Activated CD8-positive, alpha-beta memory T cell treated with anti-CD3 and anti-CD28 coated beads, Interleukin-2, amount 50 U/mL, for 48 hours (primary cell): ENCODE measurements at places on chromosomes 3 and 15.
A peak's percentile ranks its signal among the peaks of the same experiment; 100 is the strongest.

GRCh38 chr15:68829068-68829467 lies 8.4 kb upstream of the ANP32A start:
- DNase-seq = no peak

- DNase-seq = no peak
Observed at GRCh38 chr3:23312866-23313265, 109.7 kb downstream of the UBE2E2 start.

DNA sequence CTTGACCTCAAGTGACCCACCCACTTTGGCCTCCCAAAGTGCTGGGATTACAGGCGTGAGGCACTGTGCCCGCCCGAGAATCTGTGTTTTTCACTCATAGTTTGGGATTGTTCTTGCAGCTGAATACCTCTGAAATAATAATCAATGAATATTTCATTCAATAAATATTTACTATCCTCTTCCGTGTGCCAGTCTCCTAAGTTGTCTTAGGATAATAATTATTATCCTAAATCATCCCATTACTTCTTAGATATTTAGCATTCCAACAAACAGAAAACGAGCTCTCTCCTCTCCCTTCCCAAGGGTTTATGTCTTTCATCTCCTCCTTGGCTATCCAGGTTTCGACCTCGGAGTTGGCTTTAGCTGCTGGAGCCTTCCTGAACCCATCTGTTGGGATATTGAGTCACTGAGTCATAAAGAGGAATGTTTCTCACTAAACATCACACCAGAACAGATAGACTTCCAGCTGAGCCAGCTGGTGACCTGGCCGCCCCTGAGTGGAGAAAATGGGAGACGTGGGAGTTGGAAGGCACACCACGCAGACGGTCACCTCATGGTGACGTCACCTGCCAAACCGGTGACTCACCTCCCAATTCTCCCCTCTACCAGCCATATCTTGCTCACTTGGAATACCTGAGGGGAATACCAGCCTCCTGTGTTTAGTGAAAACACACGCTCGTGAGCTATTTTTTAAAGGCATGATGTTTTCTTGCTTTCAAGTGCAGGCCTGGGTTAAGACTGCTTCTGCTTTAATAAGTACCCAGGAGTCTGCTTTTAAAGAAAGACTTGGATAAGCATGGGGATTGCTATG lies 43.9 kb downstream of the BHLHE40 start:
- no peak for DNase-seq

- DNase-seq = no peak
Observed at GRCh38 chr15:70741107-70741531, 22.2 kb downstream of the UACA start.

- no peak for DNase-seq
Observed at GRCh38 chr3:48407542-48408099, 22.3 kb downstream of the PLXNB1 start.

GRCh38 chr3:194686816-194687637 lies 1.3 kb downstream of the FAM43A start:
- DNase-seq = peak; percentile 70

GRCh38 chr3:46068501-46068900 lies 41.2 kb upstream of the XCR1 start:
- DNase-seq = no peak

DNA sequence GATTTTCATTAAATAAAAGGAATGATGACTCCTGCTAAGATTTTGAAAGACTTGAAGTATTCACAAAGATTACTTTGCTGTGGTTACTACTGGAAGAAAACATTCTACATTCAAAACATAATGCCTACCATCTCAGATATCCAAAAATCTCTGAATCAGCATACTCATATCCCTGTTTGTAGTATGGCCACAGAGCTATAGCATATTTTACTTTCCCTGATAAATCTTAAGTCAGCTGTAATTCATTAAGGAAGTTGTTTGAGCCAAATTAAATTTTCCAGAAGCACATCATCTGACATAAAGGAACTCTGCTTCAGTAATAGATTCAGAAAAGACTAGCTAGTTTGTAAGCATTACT lies 942.0 kb downstream of the ROBO1 start:
- no peak for DNase-seq

GRCh38 chr3:13509816-13510192 lies 29.7 kb downstream of the HDAC11 start:
- no peak for DNase-seq

GRCh38 chr15:98330692-98331435 lies 317.5 kb upstream of the IGF1R start:
- DNase-seq = no peak

DNA sequence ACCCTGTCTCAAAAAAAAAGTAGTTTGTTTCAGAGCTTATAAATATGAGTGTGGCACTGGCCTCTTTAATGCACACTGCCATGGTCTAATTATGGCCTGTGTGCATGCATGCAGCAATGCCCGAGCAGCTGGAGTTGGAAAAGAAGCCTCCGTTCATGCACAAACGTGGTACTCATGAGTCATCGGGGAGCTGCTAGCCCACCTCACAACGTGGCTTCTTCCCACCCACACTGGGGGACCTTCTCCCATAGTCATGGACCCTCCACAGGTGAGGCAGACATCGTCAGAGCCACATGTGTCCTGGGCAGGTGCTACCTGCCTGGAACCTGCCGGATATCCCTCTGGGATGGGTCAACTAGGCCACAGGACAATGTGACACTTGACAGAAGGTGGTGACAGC lies 66.7 kb downstream of the ATP10A start:
- DNase-seq = peak; percentile 25

- DNase-seq = no peak
Observed at GRCh38 chr3:189108067-189108466, 63.7 kb upstream of the TPRG1 start.

- DNase-seq = no peak
Observed at GRCh38 chr3:64355401-64355807, 130.1 kb upstream of the PRICKLE2 start.

- DNase-seq = no peak
Observed at GRCh38 chr3:89740080-89740880, 632.9 kb downstream of the EPHA3 start.

GRCh38 chr15:84929795-84930603 lies 45.5 kb downstream of the SLC28A1 start:
- DNase-seq = no peak

- no peak for DNase-seq
Observed at GRCh38 chr3:126746395-126747177, 42.5 kb downstream of the CHCHD6 start.

- DNase-seq = no peak
Observed at GRCh38 chr15:65782096-65782495, 10.0 kb downstream of the DENND4A start.

GRCh38 chr3:150744041-150744918 lies 18.7 kb downstream of the SIAH2 start:
- DNase-seq = no peak

DNA sequence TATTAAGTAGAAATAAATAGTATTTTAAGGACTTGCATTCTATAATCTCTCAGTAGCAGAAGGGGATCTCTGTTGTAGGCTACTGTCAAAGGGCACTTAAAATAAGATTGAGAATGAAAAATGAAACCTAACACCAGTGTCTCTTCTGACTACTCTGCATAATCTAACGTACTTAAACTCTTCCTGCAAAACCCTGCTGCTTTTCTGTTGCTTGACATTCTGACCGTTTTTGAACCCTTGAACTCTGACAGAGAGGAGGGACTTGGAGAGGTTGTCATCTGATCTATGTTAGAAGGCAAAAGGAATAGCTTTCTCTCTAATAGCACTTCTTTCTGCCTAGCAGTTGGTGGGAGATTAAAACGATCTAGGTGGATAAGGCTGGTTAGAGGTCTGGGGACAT lies 204.6 kb downstream of the ZIC1 start:
- DNase-seq = no peak

GRCh38 chr3:140553591-140553990 lies 124.3 kb upstream of the TRIM42 start:
- DNase-seq = no peak

DNA sequence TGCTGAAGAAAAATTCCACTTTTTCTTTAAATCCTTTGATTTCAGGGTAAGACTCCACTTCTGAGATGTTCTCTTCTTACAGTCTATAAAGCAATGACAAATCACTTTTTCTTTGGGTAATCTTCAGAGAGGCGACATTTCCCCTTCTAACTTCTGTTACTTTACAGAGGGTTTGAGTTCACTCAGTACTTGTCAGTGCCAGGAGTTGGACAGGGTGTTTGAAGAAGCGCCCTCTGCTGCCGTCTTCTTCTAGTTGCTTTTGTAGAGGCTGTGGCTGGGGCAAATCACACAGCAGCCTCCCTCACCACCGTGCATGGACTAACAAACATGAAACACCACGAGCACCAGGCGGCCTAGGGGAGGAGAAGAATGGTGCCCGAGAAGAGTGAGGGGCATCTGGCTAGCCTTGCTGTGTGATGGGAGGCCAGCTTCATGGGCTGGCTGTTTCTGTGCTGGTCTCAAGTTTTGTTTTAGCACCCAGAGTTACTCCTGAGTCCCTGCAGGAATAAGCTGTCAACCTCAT lies at the start of gene CD80:
TSS of gene CD80 (minus strand) at position 174 of the 523 bp plus-strand sequence. CDS start 1,886 bp downstream, outside the sequence.
- DNase-seq = peak; percentile 72

DNA sequence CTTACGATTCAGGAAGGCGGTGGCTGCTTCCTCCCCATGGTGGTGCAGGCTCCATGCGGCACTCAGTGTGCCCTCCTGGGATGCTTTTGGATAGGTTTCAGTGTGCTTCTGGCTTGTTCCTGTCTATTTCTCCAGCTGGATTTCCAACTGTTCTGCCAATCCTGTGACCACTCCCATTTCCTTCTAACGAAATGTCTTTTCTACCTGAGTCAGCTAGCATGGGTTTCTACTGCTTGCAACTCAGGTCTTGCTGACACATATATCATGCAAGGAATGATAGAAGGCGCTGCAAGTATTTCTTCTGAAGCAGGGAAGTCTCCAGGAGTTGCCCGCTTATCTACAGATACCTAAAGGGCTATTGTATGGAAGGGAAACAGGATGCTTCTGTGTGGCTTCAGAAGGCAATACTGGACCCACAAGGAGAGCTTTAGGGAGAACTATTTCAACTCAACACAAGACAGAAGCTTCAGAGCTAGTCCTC lies 244.4 kb downstream of the OPA1 start:
- no peak for DNase-seq

- DNase-seq = no peak
Observed at GRCh38 chr3:131067983-131068382, 41.3 kb downstream of the NEK11 start.

DNA sequence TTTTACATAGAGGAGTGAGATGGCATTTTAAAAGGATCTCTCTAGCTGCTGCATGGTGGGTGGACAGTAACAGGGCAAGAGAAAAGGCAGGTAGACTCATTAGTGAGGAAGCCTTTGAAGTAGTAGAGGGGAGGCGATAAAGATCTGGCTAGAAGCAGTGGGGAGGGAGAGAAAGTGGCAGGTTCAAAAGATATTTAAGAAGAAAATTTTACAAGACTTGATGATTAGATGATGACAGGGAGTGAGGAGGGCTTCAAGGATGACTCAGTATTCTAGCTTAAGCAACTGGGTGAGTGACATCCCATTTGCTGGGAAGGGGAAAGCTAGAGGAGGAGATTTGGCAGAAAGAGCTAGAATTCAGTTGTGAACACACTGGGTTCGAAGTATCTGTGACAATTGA lies 3.8 kb upstream of the BRPF1 start:
- no peak for DNase-seq

- no peak for DNase-seq
Observed at GRCh38 chr3:168585544-168585943, 489.8 kb upstream of the GOLIM4 start.

GRCh38 chr3:86702381-86702958 lies 288.5 kb downstream of the VGLL3 start:
- no peak for DNase-seq

GRCh38 chr3:115547207-115547606 lies 76.1 kb upstream of the GAP43 start:
- no peak for DNase-seq
